Chondrocyte (in vitro differentiated cells): ENCODE measurements at places on chromosomes 1 and 21. TPM values are rescaled to one million over a fixed set of nuclear protein-coding genes. Genes with fewer than 3 reads are reported as not detected.

ATP5PO gene
- 129 to 131 TPM (median 131 TPM) in 3 replicates for total RNA-seq

DNA sequence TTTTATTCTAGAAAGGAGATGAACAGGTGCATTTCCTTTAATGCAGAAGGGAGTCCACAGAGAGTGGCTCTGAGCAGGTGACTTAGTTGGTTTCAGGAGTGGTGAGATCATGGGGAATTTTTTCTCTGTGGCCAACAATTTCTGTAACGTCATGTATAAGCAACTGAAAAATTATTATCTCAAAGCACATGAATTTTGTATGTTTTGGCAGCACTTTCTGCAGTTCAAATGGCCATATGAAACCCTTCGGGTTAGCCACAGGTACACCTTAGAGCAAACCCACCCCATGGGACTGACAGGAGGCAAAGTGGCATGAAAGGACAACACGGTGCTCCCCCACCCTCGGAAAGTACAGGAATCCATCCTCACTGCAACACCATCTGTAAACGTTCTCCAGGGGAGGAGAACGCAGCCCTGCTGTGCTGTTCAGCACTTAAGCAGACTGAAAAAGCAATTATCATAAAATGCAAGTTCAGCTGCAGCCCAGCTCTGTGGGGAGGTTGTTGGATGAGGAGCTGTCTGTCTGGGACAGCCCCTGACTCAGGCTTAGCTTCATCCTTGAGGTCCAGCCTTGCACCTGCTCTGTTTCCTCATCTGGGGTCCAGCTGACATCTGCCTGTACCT is 55.8 kb upstream of the CLDN14 start:
- DNase-seq, result no peak
- peaks cover 9% of the 10 kb centered on the region for H3K27me3 ChIP-seq
- no peak overlapping the region for H3K27ac ChIP-seq
- no peaks in the 10 kb centered on the region for H3K36me3 ChIP-seq

DNA sequence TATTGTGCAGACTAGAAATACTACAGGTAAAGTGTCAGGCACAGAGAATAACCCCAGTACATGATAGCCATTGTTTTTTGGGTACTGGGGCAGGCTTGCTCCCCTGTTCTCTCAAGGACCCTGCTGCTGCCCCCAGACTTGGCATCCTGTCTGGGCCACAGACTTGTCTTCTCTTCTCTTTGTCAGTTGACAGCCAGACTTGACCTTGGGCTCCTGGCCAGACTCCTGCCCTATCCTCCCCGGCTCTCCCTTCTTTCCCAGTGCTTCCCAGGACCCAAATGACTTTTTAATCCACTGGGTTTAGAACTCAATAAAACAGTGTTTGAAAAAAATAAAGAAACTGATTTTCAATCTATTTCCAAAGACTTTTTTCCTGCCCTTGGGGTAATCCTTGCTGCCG is 43.2 kb downstream of the ZSCAN20 start:
- peaks cover 28% of the 10 kb centered on the region for H3K27me3 ChIP-seq
- no peaks in the 10 kb centered on the region for H3K36me3 ChIP-seq
- H3K27ac ChIP-seq, result no peak overlapping the region
- DNase-seq, result no peak

- H3K4me1 ChIP-seq, result no peaks in the 10 kb centered on the region
- peaks cover 12% of the 10 kb centered on the region for H3K27me3 ChIP-seq
- no peak overlapping the region for H3K4me3 ChIP-seq
- DNase-seq, result no peak
- no peaks in the 10 kb centered on the region for H3K36me3 ChIP-seq
These were observed 152.2 kb upstream of the NR5A2 start for GRCh38 chr1:199875337-199875736.

HUNK gene
- 0.92 to 1.7 TPM (median 1.6 TPM) in 3 replicates for total RNA-seq

LIPI gene
- total RNA-seq, result not detected in 3 replicates

BGLAP gene
- 0.82 TPM in 1 of 3 replicates, not detected in the others for total RNA-seq
